ENCODE measurements at places on chromosomes 1 and 21.

- DNase-seq = no peak
These were observed 15.6 kb upstream of the ZNF669 start for GRCh38 chr1:247119600-247120407.

GRCh38 chr1:145956781-145957442 is 905 bp downstream of the LIX1L start:
- DNase-seq = peak; percentile 39

DNA sequence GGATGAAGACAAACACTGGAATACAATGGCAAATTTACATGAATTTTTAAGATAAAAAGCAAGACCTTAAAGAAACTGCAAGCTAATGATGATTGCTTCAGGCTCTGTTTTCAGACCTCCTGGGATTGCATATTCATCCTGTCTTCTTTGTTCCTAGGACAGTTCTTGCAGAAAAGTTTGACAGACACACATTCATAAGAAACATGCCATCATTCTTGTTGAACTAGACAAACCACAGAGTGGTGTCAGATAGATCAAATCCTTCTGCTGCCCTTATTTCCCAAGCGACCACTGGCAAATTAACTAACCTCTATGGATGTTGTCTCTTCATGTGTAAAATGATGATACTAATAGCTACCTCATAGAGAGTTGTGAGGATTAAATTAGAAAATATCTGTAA is 181.3 kb downstream of the KCTD3 start:
- no peak for DNase-seq

DNA sequence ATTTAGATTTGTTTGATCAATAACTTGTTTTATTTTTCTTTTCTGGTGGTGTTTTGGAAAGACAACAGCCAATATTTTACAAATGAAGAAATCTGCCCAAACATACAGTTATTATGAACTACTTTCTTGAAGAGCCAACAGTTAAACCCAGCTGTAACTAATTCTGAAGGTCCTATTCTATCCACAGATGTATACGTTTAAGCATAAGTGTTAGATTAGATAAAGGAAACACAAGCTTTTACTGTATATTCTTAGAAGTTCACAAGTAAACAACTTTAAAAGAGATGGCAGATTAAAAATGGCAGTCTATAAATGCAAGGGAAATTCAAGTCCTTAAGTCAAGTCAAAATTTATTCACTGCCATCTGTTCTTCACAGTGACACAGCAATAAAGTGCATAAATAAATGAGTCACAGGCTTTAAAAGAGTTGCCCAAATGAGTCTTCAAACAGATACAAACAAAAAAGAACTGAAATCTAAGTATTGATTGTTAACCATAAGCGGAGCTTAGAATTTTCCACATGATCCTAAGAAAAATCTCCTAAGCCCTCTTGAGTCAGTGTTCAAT is 49.9 kb upstream of the KCNH1 start:
- no peak for DNase-seq

GRCh38 chr21:45125357-45125756 is 51.0 kb downstream of the ADARB1 start:
- no peak for DNase-seq

GRCh38 chr1:152170287-152170905 is 11.4 kb upstream of the RPTN start:
- no peak for DNase-seq

GRCh38 chr1:230270185-230270558 is 156.0 kb downstream of the PGBD5 start:
- no peak for DNase-seq

- no peak for DNase-seq
These were observed 7.4 kb downstream of the GJA4 start for GRCh38 chr1:34800214-34800613.

GRCh38 chr1:53408013-53408754 is 51.0 kb upstream of the DMRTB1 start:
- no peak for DNase-seq

DNA sequence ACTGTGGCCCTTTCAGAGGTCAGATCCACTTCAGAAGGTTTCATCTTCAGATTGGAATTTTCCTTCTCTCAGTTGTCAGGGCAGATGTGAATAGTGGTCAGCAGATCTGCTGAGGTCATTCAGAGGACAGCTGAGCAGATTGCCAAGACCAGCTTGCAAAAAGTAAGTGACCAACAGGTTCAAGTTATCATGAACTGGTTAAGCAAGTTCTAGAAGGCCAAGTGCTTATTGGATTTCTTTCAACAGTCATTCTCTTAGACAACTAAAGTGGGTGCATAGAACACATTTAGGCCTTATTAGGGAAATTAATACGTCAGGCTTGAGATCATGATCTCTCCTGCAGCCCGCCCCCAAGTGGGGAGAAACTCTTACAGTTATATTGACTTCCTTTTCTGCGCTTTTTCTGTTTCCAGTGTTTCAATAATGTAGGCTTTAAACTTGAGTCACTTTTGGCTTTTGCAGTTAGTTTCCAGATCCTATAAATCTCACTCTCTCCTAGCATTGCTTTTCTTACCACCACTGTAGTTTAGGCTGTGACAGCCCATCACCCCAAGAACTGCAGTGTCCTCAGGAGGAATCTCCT is 96.4 kb downstream of the C1orf21 start:
- DNase-seq = no peak

GRCh38 chr1:205061227-205061626 is 18.2 kb downstream of the CNTN2 start:
- DNase-seq = no peak
